ENCODE measurements at places on chromosomes 3 and 15.

DNA sequence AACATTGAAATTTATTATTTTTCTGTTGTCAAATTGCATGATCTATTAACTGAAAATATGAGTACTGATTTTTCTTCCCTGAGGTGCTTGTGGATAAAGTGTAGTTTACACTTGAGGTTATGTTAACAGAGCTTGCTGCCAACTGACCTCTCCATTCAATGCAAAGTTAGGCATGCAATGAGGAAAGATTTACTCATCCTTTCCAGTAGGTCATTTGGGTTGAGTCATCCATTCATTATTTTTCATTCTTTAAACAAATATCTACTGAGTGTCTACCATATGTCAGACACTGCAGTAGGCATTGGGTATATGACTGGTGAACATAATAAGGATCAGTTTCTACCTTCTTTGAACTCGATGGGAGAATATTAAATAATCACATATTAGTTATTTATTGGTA is 604.1 kb downstream of the EDEM1 start:
- DNase-seq = no peak

GRCh38 chr3:41836360-41837134 is 125.4 kb downstream of the ULK4 start:
- DNase-seq = no peak

DNA sequence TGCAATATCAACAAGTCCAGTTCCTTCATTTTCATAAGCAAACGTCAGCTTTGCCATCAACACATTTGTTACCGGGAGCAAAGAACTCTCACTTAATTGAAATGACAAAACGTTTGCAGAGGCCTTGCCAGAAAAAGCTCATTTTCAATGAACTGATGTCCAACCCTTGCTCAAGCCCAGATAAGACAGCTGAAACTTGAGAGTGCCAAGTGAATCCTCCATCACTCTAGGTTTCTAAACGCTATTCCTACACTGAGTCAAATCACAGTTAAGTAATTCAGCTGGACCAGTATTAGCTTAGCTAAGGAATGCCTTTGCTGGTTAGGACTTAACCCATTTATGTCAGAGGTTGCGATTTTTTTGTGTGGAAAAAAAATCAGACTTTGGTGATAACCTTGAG is 11.5 kb downstream of the CHSY1 start:
- DNase-seq = no peak

DNA sequence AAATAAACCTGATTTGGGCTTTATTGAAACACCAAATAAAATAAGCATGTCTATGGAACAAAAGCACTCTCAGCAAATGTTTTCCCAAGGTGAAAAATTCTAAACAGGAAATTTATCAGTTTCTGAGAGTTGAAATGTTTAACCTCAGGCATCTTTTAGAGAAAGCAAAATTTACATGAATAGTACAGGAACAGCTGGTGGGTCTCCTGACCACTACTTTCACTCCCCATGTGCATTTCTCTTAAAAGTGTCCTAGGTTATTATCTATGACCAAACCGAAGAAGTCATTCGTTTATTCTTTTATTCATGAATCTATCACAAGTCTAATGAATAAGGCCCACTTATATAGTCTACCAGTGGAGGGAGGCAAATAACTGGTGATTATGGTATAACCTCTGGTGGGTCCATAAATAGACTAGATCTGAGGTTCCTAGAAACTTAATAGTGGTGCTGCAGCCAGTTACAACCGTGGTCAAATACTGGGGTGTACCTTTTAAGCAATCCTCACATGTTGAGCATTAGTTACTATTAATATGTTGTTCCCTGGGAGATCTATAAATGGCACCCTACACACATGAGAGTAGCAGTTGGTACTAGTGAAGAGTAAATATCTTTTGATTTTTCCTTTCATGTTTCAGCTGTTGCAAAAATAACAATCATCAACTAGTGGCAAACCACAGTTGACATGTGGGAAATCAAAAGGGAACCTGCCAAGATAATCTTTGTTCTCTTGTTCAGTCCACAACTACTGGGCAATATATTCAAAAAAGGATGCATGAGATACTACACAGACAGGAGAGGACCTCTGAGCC is 169.3 kb upstream of the STAC start:
- DNase-seq = no peak

- no peak for DNase-seq
Measured at GRCh38 chr15:73051391-73051806, 864 bp upstream of the NEO1 start.

DNA sequence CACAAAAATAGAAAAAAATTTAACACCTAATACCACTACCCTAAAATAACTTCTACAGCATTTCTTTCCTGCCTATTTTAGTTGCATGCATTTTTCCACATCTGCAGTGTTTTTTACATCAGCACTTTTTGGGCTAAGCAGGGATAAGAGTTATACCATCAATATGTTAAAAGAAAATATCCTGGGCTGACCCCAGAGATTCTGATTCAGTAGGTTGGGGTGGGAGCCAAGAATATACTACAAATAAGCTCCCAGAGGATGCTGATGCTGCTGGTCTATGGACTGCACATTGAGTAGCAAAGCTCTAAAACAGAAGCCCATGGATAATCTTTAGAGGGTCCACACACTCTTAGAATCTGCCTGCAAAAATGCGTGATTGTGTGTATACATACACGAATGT is 14.8 kb downstream of the FYCO1 start:
- DNase-seq = no peak

- DNase-seq = no peak
Measured at GRCh38 chr3:82128271-82128670, 366.8 kb upstream of the GBE1 start.

DNA sequence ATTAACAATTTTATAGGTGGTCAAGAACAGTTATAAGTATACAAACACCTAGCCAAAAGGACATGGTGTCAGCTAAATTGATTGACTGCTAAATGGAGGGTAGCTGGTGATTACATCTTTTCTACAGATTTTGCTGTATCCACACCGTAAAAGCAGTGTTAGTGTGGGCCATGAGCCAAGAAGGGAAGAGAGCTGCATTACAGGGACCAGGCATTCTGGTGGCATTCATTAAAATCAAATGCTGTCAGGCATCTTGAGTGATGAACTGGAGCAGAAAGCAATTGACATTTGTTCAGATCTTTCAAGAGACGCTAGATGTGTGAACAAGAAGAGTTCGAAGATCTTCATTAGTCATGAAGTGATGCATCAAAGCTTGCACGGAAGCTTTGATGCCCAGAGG is 177.9 kb downstream of the ARPP21 start:
- DNase-seq = no peak

DNA sequence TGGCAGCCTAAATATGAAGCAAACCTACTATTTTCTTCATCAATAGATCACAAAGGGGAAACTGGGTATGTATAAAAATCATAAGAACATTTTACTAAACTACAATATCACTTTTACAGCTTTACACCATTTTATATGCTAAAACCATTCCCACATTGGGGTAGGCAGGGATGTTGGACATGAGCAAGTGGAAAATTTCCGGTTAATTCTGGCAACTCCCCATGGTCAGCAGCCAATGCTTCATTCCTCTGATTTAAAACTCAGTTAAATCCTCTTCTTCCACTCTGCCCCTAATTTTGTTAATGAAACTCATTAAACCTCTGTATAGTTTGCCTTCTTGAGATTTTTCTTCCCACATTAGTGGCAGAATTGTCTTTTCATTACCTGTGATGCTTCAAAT is 552.5 kb upstream of the NECTIN3 start:
- no peak for DNase-seq

DNA sequence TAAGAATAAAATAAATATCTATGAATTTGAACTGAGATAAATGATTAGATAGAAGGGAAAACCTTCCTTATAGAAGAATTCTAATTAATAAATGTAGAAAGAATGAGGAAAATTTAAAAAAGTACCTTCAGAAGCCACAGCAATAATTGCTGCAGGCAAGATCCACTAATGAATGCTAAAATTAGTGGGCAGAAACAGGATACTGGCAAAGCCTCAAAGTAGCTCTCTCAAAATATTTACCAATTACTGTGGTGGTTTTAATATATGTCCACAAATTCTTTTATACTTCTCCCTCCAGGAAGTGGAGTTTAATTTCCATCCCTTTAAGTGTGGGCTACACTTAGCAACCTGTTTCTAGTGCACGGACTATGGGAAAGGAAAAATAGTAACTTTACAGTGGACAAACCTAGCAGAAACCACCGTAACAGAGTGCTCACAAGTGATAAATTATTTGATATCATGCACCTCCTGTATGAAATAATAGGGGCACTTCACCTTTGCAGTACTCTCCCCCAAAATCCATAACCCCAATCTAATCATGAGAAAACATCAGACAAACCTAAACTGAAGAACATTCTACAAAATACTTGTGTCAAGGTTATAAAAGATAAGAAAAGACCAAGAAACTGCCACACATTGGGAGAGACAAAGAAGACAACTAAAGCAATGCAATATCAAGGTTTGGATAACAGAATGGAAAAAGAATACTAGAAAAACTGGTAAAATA is 6.8 kb downstream of the PEAK1 start:
- no peak for DNase-seq

- DNase-seq = no peak
Measured at GRCh38 chr3:13465236-13465873, 14.8 kb upstream of the HDAC11 start.

- DNase-seq = no peak
Measured at GRCh38 chr3:172919297-172919683, 168.8 kb downstream of the ECT2 start.

Measured in natural killer cell treated with Interleukin-12 subunit alpha and Interleukin-12 subunit beta and Interleukin-15 and Interleukin-18, amount 100 ng/mL, for 72 hours (primary cell).